ENCODE measurements at places on chromosomes 4 and X.

DNA sequence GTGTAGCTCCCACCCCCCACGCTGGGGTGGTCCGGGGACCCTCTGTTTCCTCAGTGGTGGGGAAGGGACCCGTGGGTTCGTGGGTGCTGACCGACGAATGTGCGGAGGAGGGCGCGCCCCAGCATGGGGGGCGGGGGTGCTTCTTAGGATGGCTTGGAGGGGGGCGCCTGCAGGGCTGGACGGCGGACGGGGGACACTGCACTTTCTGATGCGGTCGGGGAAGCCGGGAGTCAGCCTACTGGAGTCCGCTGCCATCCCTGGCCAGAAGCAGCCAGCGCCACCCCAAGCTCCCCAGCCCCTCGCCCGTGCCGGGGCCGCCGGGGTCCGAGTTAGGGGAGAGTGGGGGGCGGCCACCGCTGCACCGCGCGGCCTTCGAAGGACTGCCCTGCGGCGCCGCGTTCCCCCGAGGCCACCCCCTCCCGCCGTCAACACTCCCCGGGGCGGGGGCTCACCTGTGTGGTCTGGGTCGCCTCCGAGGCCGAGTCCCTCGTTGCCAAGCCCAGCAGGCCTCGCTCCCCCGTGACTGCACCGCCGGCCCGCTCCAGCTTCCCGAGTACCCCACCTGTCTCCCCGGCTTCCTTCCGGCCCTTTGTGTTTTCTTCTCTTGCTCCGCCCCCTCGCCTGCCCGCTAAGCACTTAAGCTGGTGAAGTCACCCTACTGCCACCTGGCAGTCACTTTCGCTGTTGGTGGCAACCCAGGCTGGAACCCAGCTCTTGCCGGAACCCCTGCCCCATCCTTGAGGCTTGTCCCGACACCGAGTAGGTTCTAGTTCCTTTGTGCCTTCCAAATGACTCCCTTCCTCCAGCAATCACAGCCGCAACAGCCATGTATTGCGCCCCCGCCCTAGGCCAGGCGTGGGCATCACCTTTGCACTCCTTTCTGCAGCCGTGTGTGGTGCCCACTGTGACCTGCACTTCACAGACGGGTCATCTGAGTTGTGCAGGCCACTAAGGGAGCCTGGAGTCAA is at the start of gene OCIAD2:
TSS of gene OCIAD2 (minus strand) at position 569 of the 968 bp plus-strand sequence. CDS start 2,225 bp downstream, outside the sequence.
- peak; percentile 67 for DNase-seq

- no peak for DNase-seq
These were observed 24.7 kb downstream of the TLR10 start for GRCh38 chr4:38757945-38758600.

- DNase-seq = no peak
These were observed 26.2 kb downstream of the DLG3 start for GRCh38 chrX:70470850-70471289.

- DNase-seq = no peak
These were observed 792 bp downstream of the PPID start for GRCh38 chr4:158722291-158722916.

DNA sequence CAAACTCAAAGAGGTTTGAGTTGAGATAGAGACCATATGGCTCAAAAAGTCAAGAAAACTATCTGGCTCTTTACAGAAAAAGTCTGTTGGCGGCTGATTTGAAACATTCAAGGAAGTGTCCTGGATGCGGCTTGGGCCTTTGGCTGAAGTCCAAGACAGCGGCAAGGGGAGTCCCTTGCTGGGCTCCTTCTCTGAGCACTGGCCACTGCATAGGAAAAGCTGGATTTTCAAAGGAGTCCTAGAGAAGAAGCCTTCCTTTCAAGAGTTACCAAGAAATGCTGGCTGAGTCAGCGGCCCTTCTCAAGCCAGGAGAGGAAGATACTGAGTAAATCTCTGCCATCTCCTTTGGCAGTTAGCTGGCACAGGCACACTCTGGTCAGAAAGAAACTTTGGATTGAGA is 12.1 kb downstream of the APLN start:
- no peak for DNase-seq

- DNase-seq = no peak
These were observed 22.8 kb downstream of the RPL9 start for GRCh38 chr4:39435659-39436563.

- DNase-seq = no peak
These were observed 77.9 kb upstream of the AFF2 start for GRCh38 chrX:148422526-148422925.

DNA sequence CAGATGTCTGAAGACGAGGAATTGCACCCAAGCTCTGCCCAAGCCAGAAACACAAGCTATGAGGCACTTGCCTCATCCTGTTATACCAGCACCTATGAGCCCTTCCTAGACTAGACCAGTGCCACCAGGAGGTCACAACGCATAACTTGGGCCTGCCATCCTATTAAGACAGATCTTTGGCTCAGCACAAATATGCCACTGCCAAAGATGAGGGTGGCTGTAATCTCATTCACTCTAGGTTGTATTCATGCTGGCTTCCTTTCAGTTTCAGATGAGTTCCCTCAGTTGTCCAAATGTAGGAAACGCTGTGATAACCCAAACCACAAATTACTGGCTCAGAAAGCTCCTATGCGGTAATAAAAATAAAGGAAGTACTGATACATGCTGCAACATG is 76.5 kb upstream of the CITED1 start:
- DNase-seq = no peak

GRCh38 chr4:123786163-123786915 is 389.7 kb downstream of the SPRY1 start:
- DNase-seq = no peak

GRCh38 chr4:89939546-89939945 is 44.9 kb downstream of the MMRN1 start:
- no peak for DNase-seq

DNA sequence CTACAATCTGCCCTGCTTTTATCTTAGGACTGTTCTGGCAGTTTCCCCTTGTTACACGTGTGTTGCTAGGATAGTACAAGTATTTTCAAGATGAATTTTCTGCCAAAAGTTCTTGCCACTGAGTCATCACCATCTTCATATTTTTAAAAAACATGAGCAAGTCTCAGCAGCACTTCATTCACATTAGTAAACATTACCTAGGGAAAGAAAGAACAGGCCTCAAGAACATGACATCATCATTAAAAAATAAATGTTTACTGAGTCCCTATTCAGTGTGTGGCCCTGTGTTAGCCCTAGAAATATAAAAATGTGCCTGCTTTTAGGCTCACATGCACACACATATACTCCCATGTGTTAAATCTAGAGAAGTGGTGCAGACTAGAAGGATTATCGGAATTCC is 18.7 kb upstream of the GPC3 start:
- DNase-seq = no peak

DNA sequence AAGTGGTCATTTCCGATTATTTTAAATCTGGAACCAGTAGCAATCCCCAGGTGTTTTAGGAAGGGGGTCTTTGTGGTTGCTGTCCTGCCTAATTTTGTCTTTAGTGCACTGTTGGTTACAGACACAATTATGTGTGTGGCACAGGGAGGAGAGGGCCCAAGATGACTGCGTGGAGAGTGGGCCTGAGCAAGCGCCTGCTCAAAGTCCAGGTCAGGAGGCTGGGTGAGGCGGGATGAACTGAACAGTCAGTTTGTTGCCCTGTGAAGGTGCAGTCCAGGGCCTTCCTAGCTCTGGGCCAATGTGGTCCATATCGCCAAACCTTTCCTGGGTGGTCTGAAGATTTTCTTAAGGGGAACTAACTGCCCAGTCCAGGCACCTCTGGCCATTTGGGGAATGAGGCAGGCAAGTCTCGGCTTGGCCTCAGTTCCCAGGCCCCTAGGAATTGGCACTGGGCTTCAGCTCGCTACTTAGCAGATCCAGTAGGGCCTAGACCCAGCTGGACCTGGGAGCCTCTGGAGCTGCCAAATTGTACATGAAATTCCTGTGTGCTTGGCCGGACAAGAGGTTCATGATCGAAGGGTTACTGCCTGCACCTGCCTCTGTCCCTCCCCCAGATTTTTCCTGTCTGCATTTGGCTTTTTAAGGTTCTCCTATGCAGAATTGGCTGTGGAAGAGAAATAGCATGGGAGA is 47.6 kb downstream of the ANAPC4 start:
- DNase-seq = no peak

DNA sequence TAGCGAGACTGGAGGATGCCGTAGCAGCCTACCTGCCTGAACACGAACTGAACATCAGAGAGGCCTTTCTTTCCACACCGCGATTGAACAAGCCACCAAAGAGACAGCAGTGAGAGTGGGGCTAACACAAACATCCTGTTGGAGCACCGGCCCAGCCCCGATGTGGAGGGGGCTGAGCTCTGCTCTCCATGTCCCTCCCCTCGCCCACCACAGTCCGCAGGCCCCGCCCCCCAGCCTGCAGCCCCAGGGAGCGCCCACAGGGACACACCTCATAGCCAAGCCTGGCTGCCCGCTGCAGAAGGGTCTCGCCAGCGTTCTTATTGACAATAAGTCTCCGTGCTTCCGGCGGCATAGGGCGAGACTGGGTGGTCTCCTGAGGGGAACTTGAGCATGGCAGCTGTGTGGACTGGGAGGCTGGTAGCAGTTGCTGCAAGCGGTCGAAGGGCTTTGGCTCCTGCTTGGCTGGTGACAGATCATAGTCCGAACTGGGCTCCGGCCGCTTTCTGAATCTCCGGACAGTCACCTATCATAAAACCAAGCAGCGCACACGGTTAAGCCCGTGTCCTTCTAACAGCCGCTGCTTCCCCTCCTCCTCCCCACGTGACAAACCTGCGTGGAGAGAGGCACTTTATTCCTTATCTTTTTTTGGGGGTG is 35.8 kb downstream of the BCOR start:
- no peak for DNase-seq

DNA sequence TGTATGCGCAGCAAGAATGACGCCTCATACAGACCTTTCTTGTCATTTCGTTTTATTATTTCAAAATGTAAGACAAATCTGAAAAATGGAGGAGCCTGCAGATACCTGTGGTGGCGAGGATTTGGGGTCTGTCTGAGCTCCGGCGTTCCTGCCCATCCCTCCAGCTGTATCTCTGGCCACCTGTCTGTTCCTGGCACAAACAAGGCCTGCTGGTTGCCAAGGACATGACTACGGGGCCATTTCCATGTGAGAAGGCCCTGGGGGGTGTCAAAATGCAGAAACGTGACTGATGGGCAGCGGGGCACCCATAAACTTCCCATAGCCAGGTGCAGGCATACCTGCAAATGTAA is 591 bp upstream of the TSPAN7 start:
- no peak for DNase-seq

DNA sequence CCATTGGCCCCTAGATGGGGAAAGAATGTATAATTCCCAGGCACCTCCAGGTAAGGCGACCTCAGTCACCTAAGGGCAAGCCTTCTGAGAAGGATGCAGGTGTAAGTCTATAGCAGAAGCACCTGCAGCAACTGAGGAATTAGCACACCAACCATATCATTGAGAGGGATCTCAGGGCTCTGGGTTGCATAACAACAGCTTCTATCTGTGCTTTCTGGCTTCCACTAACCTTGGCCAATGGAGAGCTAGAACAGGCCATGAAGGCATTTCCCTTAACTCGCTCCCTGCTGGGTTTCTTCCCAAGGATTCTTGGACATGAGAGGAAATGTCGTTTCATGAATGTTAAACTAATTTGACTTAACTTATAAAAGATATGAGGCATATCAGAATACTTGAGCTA is 177.8 kb upstream of the GK2 start:
- no peak for DNase-seq

GRCh38 chr4:94570558-94570957 is 118.8 kb downstream of the PDLIM5 start:
- DNase-seq = no peak

GRCh38 chr4:42747971-42748370 is 91.1 kb upstream of the ATP8A1 start:
- DNase-seq = no peak

DNA sequence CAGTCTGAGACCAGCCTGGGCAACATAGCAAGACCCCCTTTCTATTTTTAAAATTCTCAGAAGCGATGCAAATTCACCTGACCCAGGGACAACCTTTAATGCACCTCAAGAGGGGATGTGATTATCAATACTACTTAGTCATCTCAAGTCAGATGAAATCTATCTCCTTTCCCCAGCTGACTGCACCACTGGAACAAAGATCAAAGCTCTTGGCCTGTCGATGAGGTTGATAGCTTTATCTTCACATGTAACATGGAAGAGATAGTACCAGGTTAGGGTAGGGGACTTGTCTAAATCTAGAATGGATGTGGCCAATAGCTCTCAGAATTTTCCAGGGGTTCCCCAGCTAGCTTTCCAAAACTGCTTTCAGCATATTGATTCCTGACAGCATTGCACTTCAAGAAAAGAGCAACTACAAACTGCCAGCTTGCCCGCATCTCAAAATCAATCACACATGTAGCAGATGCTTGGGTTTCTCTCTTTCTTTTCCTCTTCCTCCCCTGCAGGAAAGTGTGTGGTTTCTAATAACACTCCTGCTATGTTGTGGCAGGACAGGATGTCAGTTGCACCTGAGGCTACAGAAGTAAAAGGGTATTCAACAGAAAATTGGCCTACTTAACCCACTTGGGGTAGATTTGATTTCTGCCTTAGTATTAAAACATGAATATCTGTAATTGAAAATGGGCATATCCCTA is 12.2 kb upstream of the TMEM164 start:
- no peak for DNase-seq

DNA sequence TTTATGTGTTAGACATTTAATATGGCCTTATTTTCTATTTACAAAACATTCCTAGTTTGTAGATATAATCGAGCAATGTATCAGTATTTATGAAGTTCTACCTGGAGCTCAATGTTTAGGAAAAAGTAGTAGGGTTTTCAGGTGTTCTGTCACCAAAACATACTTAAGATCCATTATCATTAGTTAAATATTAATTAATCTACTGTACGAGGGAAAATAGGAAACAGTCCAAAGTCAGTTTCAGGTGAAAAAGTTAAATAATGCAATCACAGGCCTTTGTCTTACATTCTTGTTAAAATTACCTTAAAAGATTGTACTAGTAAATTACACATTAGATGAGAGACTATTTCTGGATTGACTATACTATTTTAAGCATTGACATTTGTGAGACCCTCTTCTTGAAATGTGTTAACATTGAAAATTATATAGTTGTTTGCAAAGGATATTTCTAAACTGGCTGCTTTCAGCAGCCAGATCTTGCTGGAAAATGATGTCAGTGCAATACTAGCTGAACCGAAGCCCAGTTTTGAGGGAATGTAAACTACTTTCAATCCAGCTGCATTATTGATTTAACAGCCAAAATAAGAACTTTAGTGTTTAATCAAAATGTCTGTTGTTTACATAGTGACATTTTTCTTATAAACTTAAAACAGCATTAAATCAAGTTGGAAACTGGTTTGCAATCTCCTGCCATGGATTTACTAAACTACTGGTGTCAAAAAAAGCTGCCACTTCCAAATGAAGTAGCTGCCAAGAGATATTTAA is 19.3 kb downstream of the GUCY1B1 start:
- DNase-seq = no peak

DNA sequence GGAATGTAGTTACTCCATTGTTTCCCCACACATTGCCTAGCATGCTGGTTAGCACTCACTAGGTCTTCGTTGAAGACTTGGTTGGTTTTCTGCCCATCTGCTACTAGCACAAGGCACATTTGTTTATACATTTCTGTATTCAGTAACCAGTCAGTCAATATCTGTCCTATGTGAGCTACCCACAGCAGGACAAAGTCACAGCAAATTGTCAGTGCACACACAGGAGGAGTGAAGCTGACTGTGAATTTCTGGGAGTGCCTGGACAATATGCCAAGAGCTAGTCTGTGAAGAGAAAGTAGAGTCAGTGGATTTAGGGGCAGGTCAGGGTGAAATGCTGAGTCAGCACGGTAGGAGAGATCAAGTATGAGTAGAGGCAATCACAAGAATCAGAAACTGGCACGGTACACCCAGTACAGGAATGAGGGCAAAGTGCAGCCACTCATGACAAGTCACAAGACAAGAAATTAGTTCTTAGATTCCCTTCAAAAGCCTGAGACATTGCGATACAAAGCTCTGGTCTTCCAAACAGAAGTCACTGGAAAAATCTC is 1049.8 kb upstream of the POU3F4 start:
- DNase-seq = no peak

- DNase-seq = no peak
These were observed 49.4 kb downstream of the SERTM2 start for GRCh38 chrX:111560801-111561200.

Data from stimulated activated CD4-positive, alpha-beta T cell treated with anti-CD3 and anti-CD28 coated beads, Interleukin-1b, Interleukin-23, amount 100 ng/mL, for 24 hours (primary cell).